ENCODE measurements at places on chromosomes 16 and 17. TPM values are rescaled to one million over a fixed set of nuclear protein-coding genes. Genes with fewer than 3 reads are reported as not detected.
A peak's percentile ranks its signal among the peaks of the same experiment; 100 is the strongest.

Gene PLCD3
- 185 TPM for total RNA-seq

Gene CDH3
- total RNA-seq, result 628 TPM

Gene CD300LF
- not detected for total RNA-seq

Gene CALB2
- not detected for total RNA-seq

Gene SNAI3
- not detected for total RNA-seq

Gene RPL19
- total RNA-seq, result 1,153 TPM

DNA sequence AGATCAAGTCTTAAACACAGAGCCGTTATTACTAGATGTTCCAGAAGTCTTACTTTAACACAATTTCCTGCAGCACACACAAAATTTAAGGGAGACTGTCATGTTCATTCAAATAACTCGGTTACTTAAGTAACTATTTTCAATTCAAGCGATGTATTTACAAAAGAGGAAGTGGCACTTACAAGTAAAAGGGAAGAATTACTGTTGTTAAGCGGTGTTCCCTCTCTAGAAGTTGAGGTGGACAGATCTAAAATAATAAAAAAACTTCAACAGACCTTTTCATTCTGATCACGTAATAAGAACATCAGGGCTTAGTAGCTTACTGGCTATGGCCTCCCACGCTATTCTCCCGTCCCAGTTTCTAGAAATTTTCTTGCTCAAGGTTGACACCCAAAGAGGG is 26.2 kb upstream of the TXNDC11 start:
- DNase-seq, result no peak

DNA sequence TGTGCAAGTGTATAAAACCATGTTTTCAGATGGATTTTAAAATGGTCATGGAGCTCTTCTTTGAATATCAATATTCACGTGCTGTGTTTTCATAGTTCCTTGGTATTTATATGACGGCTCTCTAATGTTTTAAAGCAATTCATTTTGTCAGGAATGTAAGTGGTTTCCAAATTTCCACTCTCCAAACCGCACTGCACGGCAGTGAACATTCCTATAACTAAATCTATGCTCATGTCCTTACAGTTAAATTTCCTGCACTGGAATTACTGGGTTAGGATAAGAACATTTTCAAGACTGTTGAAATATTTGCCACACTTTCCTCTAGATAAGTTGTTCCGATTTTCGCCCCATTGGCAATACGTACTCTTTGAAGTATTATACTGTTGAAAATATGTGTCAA is 398.9 kb downstream of the PMP22 start:
- no peak for DNase-seq

DNA sequence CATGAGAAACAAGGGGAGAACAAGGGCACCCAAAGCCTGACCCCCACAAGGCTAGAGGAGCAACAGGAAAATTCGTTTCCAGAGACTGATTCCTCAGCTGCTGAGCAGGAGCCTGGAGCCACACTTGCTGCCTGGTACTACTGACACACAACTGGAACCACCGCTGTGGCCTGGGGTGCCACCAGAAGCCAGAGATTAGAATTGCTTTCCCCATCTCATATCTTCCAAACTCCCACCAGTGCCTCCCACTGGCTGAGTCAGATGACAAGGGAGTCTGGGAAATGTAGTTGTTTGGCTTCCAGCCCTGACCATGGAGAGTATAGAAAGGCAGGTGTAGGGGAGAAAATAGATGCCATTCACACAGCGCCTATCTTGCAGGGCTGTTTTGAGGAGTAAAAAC is 4.1 kb upstream of the TMEM11 start:
- no peak for DNase-seq

- no peak for DNase-seq
Observed at GRCh38 chr16:73778887-73779286, 517.7 kb upstream of the PSMD7 start.

DNA sequence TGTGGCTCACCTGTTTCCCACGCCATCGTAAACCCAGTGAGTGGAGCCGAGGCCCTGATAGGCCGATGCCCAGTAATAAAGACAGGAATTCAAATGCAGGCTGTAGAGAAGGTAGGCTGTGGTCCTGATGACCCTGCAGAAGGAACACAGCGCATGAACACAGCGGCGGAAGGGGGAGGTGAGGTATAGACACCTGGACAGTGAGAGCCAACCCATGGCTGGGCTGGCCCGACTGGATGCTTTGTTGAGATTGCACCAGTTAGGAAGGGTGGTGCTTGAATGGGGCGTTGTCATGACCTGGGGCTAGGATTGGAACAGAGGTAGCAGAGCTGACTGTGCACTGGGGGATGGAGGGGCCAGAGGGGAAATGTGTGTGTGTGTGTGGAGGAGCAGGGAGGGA is 59.2 kb downstream of the CNGB1 start:
- DNase-seq, result no peak

DNA sequence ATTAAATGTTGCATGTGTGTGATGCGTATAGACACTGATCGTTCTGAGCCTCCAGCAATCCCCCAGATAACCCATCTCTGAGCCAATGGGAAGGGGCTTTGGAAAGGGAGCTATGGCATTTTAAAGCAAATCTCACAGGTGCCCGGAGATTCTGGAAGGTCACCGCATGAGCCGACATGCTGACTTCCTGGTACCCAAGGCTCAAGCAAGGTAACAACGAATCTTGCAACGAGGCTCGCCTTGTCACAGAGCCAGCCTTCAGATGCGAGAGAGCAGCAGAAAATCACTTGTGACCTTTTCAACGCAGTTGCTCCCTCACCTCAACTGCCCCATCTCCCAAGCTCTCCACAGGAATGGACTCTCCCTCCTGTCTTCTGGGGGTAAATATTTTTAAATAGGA is 154.8 kb upstream of the CDH5 start:
- no peak for DNase-seq

- no peak for DNase-seq
Observed at GRCh38 chr16:58866935-58867334, 132.8 kb upstream of the GOT2 start.

DNA sequence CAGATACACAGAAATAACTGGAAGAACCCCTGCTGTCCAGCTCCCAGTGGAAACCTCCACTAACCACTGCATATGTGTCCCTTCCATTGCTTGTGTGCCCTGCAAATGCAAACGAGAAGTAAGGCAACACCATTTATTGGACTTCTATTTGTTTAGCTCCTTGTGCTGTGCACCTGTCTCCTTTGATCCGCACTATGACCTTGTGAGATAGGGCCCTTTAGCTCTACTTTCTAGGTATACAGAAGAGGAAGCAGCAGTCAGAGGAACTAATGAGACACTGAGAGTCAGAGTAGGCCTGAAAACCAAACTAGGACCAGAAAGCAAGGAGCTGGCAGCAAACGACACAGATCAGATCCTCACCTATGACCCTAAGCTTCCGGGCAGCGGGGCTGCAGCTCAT is 22.4 kb downstream of the SOX9 start:
- no peak for DNase-seq

- DNase-seq, result no peak
Observed at GRCh38 chr16:78407191-78407590, 307.7 kb downstream of the WWOX start.

GRCh38 chr16:23959072-23959751 is 123.4 kb downstream of the PRKCB start:
- DNase-seq, result no peak

DNA sequence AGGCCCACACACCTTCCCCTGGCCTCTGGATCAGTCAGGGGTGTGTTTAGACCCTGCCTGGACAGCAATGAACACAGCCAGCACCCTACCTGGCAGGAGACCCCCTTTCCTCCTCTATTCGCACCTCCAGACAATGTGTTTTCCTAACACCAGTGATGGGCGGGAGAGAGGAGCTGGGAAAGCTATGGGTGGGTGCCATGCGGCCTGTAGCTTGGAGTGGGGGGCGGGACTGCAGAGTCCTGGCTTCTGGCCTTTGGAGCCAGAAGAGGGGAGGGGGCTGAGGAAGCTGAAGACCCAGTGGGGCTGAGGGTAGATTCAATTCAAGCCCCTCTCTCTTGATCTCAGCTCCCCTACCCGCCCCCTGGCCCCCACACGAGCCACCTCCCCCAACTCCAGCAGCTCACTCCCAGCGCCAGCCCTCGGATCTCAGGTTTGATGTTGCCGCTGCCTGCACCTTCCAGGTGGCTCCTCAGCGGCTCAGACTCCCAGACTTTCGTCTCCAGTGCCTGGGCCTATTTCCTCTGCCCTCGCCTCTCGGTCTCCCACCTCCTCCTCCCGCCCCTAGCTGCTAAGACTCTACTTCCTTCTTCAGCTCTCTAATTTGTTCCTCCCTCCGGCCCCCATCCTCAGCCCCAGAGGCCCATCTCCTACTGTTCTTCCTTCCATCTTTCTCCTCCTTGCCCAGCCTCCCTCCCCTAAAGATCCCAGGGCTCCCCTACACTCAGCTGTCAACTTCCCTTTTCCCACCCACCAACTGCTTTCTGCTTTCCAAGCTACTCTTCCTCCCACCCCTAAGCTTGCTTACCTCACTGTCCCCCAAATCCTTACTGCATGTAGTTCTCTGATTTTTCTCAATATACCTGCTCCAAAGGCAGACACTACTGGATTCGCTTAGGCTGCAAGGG is 6.8 kb upstream of the SP6 start:
- no peak for DNase-seq

DNA sequence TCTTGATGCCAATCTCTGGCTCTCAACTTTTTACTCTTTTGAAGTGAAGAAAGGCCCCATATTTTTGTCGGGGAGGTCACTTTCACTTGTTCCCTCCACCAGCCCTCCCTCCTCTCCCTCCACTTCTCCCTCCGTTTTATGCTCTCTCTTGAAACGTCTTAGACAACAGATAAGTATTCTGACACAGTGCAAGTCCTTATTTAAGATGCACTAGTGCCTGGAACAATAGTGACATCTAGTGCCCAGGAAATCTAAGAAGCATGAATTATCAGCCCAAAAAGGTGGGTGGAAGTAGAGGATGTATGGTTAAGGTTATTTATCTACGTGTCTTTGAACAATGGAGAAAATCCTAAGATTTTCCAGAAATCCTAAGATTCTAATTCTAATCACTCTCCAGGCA is 17.9 kb downstream of the PSME3IP1 start:
- DNase-seq, result peak; percentile 34

- no peak for DNase-seq
Observed at GRCh38 chr17:11991461-11991860, 5.8 kb downstream of the ZNF18 start.

- peak; percentile 61 for DNase-seq
Observed at GRCh38 chr17:82531431-82531881, 11.9 kb downstream of the FOXK2 start.

DNA sequence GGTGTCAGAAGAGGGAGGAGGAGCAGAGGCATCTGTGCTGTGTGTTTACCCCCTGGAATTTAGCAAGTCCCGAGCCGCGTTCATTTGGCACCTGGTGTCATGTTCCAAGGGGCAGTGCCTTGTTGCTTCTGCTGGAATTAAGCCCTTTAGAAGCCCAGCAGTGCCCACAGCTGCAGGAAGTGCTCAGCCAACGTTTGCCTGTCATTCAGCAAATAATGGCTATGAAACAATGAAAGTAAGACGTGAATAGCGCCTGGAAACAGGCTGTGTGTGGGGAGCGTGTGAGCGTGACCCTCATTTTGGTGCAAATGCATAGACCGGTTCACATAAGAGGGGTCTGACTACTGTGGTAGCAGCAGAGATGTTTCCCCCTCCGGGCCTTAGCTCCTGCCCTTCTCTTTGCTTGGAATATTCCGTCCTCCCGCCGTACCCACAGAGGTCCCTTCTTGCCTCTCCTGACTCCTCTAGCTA is 5.8 kb upstream of the ATP2C2 start:
- DNase-seq, result no peak

GRCh38 chr16:68645494-68646388 is 631 bp downstream of the CDH3 start:
- peak; percentile 26 for DNase-seq

DNA sequence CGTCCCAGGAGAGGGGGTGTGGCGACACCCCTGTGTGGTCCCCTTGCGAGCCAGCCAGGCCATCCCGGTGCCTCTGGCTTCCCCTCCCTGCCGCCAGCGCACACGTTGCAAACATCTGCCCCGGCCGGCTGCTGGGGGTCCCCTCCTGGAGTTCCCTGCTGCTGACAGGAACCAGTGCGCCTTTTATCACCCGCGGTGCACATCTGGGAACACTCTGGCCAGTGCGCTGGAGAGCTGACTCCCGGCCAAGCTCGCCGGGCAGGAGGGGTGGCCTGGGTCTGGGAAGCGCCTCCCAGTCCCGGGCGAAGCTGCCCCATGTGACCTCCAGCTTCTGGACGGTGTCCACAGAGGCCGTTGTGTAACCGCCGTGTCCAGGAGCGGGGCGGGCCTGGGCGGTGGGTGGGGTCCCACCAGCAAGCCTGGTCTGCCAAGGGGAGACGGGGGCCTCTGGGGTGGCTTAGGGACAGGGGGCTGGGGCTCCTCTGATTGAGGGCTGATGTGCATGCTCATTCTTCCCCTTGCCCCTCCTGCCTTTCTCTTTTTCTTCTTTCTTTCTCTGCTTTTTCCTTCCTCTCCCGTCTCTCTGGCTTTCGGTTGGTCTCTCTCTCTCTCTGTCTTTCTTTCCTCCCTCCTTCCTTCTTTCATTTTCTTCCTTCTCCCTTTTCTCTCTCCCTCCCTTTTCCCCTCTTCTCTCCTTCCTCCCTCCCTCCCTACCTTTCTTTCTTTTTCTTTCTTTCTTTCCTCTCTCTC is 25.2 kb upstream of the CIBAR2 start:
- no peak for DNase-seq

- no peak for DNase-seq
Observed at GRCh38 chr17:48722201-48722907, at the start of gene PRAC1. TSS of gene PRAC1 (minus strand) at chr17:48722518. CDS start at chr17:48722392, 126 bp downstream.

GRCh38 chr16:13915033-13915635 is 4.8 kb upstream of the ERCC4 start:
- DNase-seq, result no peak

GRCh38 chr17:81400996-81401722 is 5.9 kb downstream of the BAHCC1 start:
- no peak for DNase-seq

DNA sequence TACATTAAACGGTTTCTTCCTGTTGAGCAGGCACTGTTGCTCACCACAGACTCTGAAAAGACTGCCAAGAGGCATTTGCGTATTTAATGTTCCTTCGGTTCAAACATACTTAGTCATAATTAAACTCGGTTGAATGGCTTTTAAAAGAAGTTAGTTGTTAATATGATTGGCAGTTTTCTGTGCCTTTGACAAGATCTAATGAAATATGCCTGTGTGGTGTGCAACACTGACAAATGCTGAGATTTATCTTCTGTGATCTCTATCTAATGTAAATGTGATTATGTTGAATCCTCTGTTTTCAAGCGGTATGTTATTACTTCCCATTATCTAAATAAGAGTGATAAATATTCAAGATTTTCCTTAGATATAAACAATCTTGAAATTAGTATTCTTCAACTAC is 1046.6 kb downstream of the CDH8 start:
- DNase-seq, result no peak

DNA sequence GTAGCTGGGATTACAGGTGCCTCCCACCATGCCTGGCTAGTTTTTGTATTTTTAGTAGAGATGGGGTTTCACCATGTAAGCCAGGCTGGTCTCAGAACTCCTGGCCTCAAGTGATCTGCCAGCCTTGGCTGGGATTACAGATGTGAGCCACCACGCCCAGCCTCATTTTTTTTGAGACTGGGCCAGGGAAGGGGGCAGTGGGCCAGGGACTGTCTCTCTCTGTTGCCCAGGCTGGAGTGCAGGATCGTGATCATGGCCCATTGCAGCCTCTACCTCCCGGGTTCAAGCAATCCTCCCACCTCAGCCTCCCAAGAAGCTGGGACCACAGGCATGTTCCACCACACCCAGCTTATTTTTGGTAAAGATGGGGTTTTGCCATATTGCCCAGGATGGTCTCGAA is 16.0 kb downstream of the RSL1D1 start:
- no peak for DNase-seq

All from mammary epithelial cell (primary cell).